ENCODE measurements at places on chromosomes 2 and 18. TPM values are rescaled to one million over a fixed set of nuclear protein-coding genes. Genes with fewer than 3 reads are reported as not detected.

PCARE gene
- not detected for total RNA-seq

SERPINB3 gene
- 212 TPM for total RNA-seq

ADGRF3 gene
- total RNA-seq = not detected

IL1B gene
- 63.4 TPM for total RNA-seq

TSPYL6 gene
- not detected for total RNA-seq
